ENCODE measurements at places on chromosomes 6 and 20.

DNA sequence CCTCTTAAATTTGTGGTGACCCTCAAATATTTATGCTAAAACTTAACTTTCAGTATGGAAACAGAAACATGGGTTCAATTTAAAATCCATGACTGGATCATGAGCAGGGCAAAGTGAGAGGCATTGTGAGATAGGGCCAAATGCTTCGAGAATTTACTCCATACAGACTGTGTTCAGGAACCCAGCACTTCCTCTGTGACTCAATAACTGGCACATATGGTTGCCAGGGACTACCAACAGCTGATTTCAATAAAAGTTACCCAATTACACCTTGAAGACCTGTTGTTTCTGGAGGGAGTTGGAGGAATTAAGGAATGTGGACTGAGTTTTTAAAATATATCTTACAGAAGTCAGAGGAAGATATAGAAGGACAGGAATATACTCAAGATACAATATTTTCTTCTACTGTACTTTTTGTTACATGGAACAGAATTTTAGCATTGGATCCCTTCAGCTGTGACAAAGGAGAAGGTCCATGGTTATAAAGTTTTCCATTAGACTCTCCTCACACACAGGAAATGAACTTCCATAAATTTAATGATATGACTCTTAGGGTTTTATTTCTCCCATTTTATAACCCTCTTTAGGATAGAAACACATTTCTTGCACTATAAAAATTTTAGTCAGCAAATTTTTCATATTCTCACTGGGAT, 258.5 kb downstream of the KHDC1L start:
- DNase-seq, result peak; percentile 21

- DNase-seq, result no peak
Observed at GRCh38 chr20:58845706-58846105, 5.0 kb downstream of the GNAS-AS1 start.

- DNase-seq, result no peak
Observed at GRCh38 chr6:161798844-161799394, 525.1 kb upstream of the AGPAT4 start.

DNA sequence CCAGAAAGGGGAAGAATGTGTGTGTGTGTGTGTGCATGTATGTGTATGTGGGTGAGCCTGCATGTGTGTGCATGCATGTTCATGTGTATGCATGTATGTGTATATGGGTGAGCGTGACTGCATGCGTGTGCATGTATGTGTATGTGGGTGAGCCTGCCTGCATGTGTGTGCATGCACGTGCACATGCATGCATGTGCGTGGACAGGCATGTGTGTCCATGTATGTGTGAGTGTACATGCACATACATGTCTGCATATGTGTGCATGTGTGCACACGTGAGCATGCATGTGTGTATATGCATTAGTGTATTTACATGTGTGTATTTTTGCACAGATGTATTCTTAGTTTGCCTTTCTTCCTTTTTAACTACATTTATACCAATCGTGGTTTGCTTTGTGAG, 601.5 kb downstream of the QKI start:
- DNase-seq, result no peak

DNA sequence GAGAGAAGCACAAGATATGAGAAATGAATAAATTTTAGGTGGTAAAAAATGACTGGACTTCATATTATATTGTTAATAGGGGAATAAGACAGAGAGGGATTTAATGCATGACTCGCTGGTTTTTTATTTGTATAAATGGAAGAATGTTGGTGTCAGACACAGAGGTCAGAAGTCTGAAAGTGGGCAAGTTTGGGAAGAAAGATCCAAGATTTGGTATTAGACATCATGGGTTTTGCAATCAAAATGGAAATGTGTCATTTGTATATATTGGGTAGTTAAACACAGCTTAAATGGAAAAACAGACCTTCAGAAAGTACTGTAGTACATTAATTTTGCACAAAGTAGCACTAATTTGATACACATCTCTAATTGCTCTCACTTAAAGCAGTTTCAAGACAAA, 96.2 kb downstream of the EYA4 start:
- no peak for DNase-seq

GRCh38 chr6:109440331-109441068, at the start of the genes PPIL6 and SMPD2:
PPIL6 (minus strand) TSS chr6:109440628; CDS start chr6:109440590, 38 bp downstream.
SMPD2 (plus strand) TSS chr6:109440724; CDS start chr6:109441122, 398 bp downstream.
- peak; percentile 81 for DNase-seq

DNA sequence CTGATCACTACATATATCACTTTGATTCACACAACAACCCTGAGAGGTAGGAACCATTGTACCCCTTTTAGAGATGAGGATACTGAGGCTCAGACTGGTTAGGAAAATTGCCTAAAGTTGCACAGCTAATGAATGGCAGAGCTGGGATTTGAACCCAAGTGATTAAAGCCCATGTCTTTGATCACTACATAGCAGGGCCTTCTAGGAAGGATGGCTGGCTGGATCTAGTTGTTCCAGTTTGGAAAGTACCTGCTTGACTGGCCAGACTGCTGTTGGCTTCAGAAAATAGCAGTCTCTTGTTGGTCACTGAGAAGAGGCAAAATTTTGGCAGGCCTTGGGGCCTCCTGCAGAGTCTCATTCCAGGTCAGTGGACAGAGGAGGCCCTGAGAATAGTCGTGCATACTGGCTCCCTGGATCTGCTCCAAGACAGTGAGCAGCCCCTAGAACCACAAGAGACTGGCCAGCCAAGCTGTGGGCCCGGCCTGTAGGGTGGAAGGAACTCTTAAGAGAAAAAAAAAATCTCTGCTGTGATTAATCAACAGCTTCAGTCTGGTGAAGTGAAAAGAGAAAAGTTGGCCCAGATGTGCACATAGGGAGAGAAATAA, 17.5 kb downstream of the PPARD start:
- peak; percentile 80 for DNase-seq

- peak; percentile 17 for DNase-seq
Observed at GRCh38 chr6:48985025-48985424, 478.0 kb downstream of the MMUT start.

- DNase-seq, result no peak
Observed at GRCh38 chr6:144216668-144217218, 66.4 kb downstream of the STX11 start.

GRCh38 chr6:39441301-39441700, 118.8 kb upstream of the KCNK16 start:
- DNase-seq, result no peak

GRCh38 chr6:34374508-34374907, 18.0 kb downstream of the NUDT3 start:
- no peak for DNase-seq

GRCh38 chr20:23081263-23081819, 4.8 kb downstream of the CD93 start:
- DNase-seq, result no peak

GRCh38 chr20:14434384-14435136, 97.1 kb upstream of the FLRT3 start:
- DNase-seq, result no peak

DNA sequence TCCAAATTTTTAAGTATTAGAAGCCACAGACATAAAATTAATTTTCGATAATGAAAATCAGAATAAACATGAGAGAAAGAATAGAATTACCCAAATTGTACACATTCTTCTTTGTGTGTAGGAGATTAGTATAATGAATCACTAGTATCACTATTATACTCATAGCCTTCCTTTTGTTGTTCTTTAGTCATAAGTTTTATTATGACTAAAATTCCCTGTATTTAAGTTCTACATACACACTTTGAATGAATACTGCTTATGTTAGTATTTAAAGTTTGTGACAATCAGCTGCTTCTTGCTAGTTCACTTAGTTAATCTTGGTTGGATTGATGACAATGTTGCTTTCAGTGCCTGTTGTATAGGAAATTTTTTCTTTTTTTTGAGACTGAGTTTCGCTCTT, 72.7 kb downstream of the CCDC170 start:
- no peak for DNase-seq

DNA sequence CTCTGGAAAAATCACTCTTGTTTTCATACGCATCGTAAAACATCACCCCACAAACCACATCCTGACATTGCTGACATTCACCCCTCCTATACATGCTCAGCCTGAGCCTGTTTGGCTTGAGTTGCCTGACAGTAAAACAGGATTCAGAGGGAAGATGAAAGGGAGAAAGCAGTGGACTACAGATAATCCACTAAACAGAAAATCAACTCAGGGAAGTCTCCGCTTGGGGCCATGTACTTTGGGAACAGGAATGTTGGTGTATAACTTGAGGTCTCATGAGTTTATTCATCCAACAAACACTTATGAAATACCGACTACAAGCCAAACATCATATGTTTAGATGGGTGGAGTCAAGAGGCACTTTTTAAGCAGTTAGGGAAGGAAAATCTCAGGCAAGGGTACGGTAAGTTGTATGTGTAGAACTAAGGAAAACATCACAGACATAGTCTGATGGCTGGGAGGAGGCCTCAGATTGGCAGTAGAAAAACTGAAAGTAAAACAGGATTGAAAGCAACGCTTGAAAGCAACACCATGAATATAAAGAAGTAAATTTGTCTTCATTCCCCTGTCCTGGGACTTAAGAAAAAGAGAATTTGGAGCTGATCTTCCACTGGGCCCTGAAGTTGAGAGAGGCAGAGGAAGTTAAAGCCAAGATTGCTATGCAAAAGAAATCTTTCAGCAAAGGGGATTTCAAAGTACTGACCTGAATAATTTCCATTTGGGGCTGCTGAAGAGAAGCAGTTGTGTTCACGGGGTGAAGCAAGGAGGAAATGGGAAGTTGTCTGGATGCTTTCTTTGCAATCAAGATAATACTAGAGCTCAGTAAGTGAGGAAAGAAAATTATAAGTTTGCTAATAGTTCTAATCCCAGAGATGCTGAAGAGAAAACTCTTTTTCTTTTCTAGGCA, 28.8 kb downstream of the PDE7B start:
- no peak for DNase-seq

DNA sequence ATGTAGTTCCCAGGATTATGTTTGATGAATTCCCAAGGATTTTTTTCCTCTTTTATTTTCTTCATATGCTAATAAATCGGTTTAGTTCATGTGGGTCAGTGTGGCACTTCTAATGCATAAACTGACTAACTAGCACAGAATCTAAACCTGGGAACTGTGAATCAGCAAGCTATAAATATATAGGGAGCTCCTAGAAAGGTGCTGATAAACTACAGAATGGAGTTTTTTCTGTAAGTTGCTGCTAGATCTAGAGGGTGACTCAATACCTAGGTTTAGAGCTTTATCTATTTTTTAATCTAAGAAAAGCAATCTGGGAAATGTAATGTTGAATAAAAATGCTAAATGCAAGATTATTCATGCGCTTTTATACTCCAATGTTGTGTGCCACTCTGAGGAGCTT, 118.8 kb upstream of the PTCHD4 start:
- DNase-seq, result no peak

DNA sequence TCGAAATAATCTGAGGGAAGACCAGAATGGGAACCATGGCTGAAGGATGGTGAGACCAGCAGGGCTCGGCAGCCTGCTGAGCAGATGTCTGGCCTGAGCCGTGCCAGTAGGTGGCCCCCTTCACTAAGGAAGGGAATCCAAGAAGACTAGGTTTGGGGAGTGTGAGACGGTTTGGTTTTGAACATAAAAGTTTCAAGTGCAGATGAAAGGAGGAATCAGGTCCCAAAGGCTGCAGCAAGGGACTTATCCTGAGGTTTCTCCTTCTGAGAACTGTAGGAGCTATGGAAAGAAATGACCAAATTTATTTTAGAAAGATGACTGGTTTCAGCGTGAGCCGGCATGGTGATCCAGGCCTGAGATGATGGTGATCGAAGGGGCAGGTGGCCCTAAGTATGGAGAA, 4.6 kb upstream of the OSER1 start:
- DNase-seq, result peak; percentile 54
